ENCODE measurements at places on chromosomes 12 and 14. TPM values are rescaled to one million over a fixed set of nuclear protein-coding genes. Genes with fewer than 3 reads are reported as not detected.

The CLECL1 gene
- total RNA-seq, result not detected

The PLEKHH1 gene
- 244 TPM for total RNA-seq

The DTX1 gene
- total RNA-seq, result 11.5 TPM

The TNS2 gene
- total RNA-seq, result 86.7 TPM

The ZDHHC22 gene
- not detected for total RNA-seq

The BHLHE41 gene
- 32.6 TPM for total RNA-seq

The ESR2 gene
- total RNA-seq, result not detected

The NACA gene
- 1,128 TPM for total RNA-seq

The RAP1B gene
- total RNA-seq, result 229 TPM

The DLK1 gene
- total RNA-seq, result 0.40 TPM

The A2M gene
- 124 TPM for total RNA-seq

The AQP2 gene
- not detected for total RNA-seq

The AMDHD1 gene
- total RNA-seq, result not detected

The HVCN1 gene
- 4.5 TPM for total RNA-seq

The SLC10A1 gene
- not detected for total RNA-seq
